ENCODE measurements at places on chromosomes 6 and 20.

- DNase-seq = no peak
Observed at GRCh38 chr6:81071121-81071520, 681.4 kb downstream of the TENT5A start.

- no peak for DNase-seq
Observed at GRCh38 chr20:1669304-1669703, 11.7 kb upstream of the SIRPG start.

DNA sequence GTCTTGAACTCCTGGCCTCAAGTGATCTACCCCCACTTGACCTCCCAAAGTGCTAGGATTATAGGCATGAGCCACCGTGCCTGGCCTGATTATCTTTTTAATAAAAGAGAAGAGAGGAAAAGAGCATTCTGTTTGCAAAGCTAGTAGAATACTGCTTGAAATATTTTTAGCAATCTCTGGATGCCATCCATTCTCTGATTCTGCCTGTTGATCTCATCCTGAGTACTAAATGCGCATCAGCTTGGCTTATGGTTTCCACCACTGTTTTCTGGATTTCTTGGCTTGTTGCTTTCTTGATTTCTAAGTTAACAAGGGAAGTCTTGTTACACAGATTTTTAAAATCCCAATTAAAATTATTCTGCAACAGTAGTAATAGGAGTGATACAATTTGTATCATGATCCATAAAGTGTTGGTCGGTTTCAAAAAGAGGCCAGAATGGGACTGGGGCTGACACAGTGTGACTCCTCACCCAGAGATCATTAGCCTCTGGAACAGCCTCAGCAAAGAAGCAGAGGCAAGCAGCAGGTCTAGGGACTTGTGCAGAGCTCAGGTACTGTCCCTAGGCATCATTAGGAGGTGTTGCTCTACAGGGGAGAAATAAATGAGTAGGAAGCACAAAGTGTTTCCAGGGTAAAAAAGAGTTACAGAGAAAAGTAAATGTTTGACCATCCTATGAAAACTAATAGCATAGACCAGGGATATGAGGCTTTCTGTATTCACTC lies 17.8 kb upstream of the SLC16A10 start:
- DNase-seq = no peak

- DNase-seq = peak; percentile 19
Observed at GRCh38 chr6:132734694-132735236, 20.9 kb upstream of the VNN1 start.

DNA sequence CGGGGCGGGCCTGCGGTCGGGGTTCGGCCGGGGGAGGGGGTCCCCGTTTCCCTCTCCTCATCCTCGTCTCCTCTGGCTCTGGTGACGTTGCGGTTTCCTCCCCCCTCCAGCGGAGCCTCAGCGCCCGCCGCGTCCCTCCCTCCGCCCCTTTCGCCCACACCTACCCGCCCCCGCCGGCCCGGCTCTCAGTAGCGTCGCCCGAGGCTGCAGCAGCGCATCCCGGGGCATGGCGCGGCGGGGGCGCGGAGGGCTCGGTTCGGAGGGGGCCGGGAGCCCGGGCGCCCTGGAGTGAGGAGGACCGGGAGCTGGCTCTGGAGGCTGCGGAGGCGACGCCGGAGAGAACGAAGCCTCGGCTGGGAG lies at the start of gene DSE:
DSE (plus strand) TSS at position 188 of the 360 bp plus-strand sequence. CDS start 28,304 bp downstream, outside the sequence.
- peak; percentile 67 for DNase-seq

Data from activated CD4-positive, alpha-beta T cell treated with anti-CD3 and anti-CD28 coated beads, Interleukin-2, Interleukin-6, amounts not matched to agents 100 ng/mL and 50 ng/mL, durations not matched to agents 16 hours and 8 hours (primary cell).